Activated CD4-positive, alpha-beta T cell treated with anti-CD3 and anti-CD28 coated beads, Interleukin-2, amount 50 U/mL, for 1 hour (primary cell): ENCODE measurements at places on chromosomes 4 and X.

- no peak for DNase-seq
Observed at GRCh38 chr4:125105561-125105960, 209.2 kb upstream of the FAT4 start.

DNA sequence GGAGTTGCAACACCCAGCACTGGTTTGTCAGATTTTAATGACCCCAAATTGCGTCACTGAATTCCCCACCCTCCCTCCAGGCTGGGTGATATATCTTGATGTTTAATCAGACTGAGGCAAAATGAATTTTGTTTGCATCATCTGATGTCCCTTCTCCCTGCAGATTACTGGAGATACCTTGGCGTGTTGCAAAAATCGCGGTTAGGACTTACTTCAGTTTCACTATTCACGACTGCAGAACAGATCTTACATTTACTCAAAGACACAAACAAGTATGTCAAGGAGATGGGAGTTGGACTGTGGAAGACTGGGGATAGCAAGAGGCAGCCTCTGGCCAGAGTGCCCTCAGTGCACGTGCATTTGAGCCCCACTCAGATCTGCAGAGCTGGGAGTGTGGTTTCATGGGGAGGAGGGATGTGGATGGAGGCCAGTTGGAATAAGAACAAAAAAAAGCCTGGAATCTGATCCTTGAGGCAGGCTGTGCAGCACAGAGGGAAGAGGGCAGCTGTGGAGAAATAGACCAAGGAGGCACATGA is 92.2 kb upstream of the MTM1 start:
- no peak for DNase-seq

GRCh38 chr4:122313006-122313646 is 65.7 kb upstream of the ADAD1 start:
- DNase-seq = no peak

- no peak for DNase-seq
Observed at GRCh38 chr4:176840166-176840565, 47.4 kb upstream of the VEGFC start.

DNA sequence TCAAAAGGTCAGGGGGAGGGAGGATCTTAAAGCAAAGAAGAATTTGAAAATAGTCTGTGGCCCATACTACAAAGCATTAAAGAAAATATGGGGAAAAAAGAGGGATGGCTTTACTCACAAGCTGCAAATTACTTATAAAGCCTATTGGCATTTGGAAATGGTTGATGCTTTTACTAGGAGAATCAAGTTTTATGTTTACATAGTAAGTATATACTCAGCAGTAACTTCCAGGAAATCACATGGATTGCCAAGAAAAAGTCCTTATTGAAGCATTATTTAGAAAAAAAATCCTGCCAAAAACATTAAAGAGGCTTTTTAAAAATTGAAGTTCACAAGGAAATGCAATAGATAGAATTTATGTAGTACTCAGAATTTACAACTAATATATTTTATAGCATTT is 8.4 kb upstream of the SH3RF1 start:
- DNase-seq = no peak

- peak; percentile 25 for DNase-seq
Observed at GRCh38 chrX:153885968-153886903, at the start of gene L1CAM. L1CAM (minus strand) TSS chrX:153886173; CDS start chrX:153875836, 10,337 bp downstream.

GRCh38 chr4:141746026-141746425 is 109.6 kb downstream of the IL15 start:
- no peak for DNase-seq

DNA sequence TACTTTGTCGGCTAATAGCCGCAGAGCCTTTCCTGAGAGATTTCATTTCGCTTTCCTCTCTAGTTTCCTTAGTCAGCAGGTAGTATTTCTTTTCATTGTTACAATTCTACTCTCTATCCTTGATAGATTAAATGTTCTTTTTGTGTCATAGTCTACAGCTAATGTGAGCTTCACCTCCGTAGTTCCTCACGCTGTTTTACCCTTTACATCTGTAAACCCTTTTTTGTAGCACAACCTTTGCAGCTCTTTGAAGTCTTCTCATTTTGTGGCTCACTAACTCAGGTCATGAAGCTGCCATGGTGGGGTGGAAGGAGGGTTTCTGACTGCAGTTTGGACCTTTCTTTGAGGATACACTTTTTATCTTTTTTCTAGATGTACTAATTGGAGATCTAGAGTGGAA is 1008.8 kb upstream of the PABPC4L start:
- DNase-seq = no peak

- DNase-seq = no peak
Observed at GRCh38 chr4:158410272-158410671, 111.4 kb upstream of the RXFP1 start.

DNA sequence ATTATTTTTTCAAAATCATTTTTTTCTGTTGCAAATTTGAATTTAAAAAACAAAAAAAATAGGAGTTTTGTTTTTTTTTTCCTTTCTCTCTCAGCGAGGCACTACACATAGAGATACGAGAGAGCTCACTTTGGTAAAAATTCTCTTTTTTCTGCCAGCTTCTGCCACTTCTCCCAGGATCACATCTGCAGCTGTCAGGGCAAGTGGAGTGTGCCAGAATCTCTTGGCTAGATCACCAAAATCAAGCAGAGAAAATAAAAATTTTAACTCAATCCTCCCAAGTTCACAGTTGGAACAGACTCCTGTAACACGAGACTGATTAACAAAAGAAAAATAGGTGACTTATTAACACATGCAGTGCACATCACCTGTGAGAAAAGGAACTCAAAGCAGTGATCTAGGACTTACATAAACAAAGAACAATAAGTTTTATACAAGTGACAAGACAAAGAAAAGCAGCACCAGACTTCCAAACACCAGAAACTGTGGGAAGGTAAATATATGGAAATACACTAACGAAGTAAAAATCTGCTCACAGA is 213.2 kb upstream of the ZFP42 start:
- no peak for DNase-seq

DNA sequence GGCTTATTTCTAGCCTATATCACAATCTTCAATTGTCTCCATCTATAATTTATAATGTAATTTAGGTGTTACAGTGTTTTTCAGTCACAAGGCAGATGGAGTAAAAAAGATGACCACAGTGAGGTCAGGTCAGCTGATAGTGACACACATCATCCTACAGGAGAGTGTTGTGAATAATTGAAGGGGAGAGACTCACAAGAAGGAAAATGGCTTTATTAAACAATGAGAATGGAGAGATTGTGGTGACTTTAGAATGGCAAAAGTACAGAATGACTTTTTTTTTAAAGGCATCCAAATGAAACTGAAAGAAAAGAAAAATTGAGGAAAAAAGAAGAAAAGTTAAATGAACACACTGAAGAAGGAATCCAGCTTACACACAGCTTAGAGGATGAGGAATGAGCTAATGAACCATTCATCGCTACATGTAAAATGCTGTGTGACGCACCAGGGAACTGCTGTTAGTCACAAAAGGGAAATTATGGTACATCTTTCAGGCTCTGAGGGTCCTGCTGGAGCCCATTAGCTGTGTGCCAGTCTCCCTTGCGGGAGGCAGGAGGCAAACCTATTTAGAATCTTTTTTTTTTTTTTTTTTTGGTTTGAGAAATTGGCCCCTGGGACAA is 56.6 kb downstream of the SPRY1 start:
- no peak for DNase-seq

- DNase-seq = no peak
Observed at GRCh38 chr4:132662456-132662855, 486.6 kb upstream of the PCDH10 start.

DNA sequence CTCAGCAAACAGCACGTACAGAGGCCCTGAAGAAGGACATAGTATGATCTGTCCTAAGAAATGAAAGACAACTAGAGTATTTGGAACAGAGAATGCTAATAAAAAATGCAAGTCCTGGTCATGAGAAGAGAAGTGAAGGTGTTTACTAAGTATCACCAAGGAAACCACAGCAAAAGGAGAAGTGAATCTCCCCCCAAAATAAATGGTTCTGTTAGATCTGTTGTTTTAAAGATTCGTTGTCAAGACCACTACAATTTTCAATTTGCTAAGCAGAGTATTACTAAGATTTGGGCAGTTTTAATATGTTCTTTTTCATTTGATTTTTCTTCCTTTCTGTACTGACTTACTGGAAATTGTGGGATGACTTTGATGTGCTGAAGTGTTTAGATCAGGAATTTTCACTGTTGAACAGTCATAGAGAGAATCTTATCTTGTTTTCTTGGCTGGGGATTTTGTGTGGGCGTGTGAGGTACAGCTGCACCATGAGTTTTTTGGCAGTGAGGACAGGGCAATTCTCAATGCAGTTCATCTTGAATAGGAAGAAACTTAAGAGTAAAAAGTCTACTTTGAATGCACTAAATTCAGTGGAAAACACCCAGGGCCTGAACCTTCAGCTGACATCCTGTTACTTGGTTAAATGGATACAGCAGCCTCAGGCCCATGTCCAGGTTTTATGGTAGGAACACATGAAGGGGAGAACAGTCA is 132.2 kb downstream of the STIM2 start:
- DNase-seq = no peak
